ENCODE measurements at places on chromosomes 1 and 21.

DNA sequence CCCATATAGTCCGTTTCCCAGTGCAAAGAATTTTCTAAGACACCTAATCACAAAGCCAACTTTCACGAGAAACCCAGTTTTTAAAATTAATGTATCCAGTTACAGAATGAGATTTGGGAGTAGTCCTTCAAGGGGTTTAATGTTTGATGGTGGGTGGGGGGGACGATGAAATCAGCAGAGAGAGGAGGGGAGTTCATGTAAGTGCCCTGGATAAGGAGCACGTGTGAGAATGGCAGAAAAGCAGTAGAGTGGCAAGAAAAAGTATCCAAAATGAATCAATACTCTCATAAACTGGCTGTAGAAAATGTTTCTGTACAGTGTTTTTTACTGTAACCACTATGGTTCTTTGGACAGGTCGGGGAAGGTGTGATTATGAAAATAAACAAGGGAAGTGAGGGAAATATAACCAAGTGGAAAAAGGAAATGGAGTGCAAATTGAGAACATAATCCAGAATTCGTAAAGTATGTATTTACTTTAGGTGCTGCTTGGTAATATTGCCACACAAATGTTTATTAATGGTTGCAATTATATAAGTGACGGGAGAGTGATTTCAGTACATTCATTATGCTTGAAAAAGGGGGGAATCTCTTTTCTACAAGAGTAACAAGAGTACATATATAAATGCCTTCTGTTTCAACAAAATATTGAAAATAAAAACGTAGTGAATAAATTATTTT lies 118.7 kb upstream of the RRP15 start:
- H3K36me3 ChIP-seq: no peaks in the 10 kb centered on the region
- peaks cover 14% of the 10 kb centered on the region for H3K4me1 ChIP-seq
- no peak overlapping the region for H3K4me3 ChIP-seq
- H3K27ac ChIP-seq: no peak overlapping the region
- DNase-seq: no peak

DNA sequence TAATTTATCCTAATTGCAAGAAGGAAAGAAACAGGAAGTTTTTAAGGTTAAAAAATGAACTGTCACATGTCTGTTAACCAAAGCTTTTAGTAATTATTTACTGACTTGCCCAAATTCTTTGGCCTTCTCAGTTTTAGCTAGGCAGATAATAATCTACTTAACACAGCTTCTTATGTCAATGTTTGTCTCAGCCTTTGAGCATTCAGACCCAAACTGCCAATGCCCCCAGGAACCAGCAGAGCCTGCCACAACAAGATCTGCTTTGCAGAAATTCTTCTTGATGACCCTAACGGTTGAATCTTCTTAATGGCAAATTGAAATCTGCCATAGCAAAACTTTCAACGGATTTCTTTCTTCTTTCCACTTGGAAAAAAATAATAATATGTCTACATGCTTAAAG lies 792.4 kb upstream of the ADGRL2 start:
- H3K36me3 ChIP-seq: no peaks in the 10 kb centered on the region
- no peak overlapping the region for H3K4me3 ChIP-seq
- H3K27ac ChIP-seq: no peak overlapping the region
- no peaks in the 10 kb centered on the region for H3K4me1 ChIP-seq
- no peaks in the 10 kb centered on the region for H3K27me3 ChIP-seq

DNA sequence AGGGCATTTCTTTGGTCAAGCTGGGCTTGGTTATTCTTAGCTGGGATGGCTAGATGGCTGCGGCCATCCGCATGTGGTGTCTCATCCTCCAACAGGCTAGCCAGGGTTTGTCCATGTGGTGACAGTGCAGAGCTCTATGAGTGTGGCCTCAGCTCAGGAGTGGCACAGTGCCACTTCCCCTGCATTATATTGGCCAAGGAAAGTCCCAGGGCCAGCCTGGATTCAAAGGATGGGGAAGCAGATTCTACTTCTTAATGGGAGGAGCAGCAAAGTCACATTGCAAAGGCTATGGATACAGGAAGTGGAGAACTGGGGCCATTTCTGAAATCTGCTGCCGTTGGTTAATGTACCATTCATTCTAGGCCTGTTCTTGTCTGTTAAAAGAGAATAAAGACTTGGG lies 34.4 kb downstream of the STUM start:
- H3K36me3 ChIP-seq: no peaks in the 10 kb centered on the region
- H3K27me3 ChIP-seq: no peaks in the 10 kb centered on the region
- no peak for DNase-seq
- H3K27ac ChIP-seq: no peak overlapping the region

DNA sequence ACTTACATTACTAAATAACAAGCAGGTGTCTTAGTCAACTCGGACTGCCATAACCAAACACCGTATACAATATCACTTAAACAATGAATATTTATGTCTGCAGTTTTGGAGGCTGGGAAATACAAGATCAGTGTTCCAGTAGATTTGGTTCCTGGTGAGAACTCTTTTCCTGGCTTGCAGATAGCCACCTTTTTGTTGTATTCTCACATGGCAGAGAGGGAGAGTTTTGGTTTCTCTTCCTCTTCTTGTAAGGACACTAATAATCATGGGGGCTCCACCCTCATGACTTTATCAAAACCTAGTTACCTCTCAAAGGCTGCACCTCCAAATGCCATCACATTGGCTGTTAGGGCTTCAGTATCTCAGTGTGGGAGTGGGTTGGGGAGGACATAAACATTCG lies 82.9 kb upstream of the CACYBP start:
- no peaks in the 10 kb centered on the region for H3K27me3 ChIP-seq
- no peak for DNase-seq
- H3K4me3 ChIP-seq: no peak overlapping the region
- no peaks in the 10 kb centered on the region for H3K36me3 ChIP-seq
- H3K27ac ChIP-seq: no peak overlapping the region

DNA sequence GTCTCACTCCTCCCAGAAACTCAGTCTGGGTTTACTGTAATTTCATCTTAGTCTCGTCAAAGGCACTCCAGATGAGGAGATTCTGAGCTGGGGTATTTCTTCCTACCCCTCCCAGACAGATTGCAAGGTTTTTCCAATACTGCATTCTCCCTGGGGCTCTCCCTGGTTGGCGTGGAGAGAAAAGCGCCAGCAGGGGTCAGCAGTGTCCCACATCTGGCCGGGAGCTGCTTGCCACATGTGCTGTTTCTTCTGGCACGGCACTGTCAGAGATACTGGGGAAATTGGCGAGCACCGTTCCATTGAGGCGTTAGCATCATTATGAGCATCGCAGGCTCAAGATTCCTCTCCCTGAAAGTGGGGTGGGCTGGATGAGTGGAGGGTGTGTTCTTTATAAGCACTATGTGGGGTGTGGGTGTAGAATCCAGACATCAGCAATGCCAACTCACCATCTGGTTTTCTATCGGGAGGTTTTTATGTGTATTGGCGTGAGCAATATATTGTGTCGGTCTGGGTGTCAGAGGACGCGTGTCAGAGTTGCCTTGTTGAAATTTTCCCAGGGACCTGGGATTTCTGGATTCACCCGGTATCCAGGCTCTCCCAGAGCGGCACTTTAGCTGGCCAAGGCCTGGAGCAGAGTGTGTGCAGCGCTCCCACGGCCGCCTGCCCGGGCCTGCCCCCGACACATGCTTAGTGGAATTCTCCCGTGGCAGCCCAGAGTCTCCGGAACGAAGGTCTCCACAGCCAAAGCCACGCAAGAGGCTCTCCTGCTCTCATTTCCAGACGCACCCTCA lies 8.0 kb upstream of the NAV1 start:
- H3K27ac ChIP-seq: no peak overlapping the region
- no peak overlapping the region for H3K4me3 ChIP-seq
- peaks cover 8% of the 10 kb centered on the region for H3K4me1 ChIP-seq
- DNase-seq: peak; percentile 71

GRCh38 chr21:42574234-42575027 lies 60.8 kb downstream of the SLC37A1 start:
- no peaks in the 10 kb centered on the region for H3K4me1 ChIP-seq
- no peaks in the 10 kb centered on the region for H3K27me3 ChIP-seq
- H3K4me3 ChIP-seq: no peak overlapping the region
- H3K27ac ChIP-seq: no peak overlapping the region

DNA sequence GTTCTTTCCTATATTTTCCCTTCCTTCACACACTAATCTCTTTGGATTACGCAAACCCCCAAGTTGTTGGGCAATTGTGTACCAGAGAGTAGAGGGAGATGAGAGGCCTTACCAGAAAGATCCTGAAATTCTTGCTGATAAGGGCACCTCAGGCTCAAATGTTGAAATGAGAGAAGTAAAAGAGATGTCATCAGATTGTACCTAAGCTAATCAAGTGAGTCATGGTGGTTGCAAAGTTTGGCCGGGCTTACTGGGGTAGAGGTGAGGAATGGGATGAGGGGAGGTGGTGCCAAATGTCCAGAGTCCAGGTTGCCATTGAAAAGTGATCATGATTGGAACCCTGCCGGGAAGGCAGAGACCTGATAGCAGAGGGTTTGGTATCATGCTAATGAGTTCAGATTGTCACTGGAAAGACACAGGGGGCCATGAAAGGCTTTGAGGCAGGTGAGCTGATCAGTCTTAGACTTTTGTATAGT lies 43.1 kb downstream of the OPTC start:
- peaks cover 25% of the 10 kb centered on the region for H3K4me1 ChIP-seq
- H3K36me3 ChIP-seq: no peaks in the 10 kb centered on the region
- H3K27me3 ChIP-seq: no peaks in the 10 kb centered on the region
- H3K4me3 ChIP-seq: no peak overlapping the region

DNA sequence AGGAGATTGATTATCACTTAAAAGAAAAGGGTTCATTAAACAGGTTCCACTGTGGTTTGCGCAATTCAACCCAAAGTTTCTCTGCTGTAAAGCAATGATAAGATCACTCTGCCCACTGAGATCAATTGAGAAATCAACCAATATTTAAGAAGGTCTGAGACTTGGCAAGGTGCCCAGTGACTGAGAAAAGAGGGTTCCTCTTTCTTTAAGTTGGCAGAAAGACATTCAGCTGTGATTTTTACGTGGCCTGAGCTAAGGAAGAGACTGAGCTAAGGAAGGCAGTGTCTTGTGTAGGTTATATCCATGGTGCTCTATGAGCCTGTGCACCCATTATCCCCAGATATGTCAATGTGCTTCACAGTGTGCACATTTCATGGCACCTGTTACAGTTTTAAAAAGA lies 344.1 kb downstream of the DISC1 start:
- DNase-seq: no peak
- no peaks in the 10 kb centered on the region for H3K36me3 ChIP-seq
- H3K4me3 ChIP-seq: no peak overlapping the region
- H3K27me3 ChIP-seq: no peaks in the 10 kb centered on the region
- no peak overlapping the region for H3K27ac ChIP-seq

GRCh38 chr21:45258466-45258865 lies 29.2 kb downstream of the POFUT2 start:
- H3K36me3 ChIP-seq: peaks cover 10% of the 10 kb centered on the region
- peaks cover 32% of the 10 kb centered on the region for H3K27me3 ChIP-seq
- H3K4me1 ChIP-seq: peaks cover 1% of the 10 kb centered on the region
- H3K4me3 ChIP-seq: no peak overlapping the region
- no peak overlapping the region for H3K27ac ChIP-seq

DNA sequence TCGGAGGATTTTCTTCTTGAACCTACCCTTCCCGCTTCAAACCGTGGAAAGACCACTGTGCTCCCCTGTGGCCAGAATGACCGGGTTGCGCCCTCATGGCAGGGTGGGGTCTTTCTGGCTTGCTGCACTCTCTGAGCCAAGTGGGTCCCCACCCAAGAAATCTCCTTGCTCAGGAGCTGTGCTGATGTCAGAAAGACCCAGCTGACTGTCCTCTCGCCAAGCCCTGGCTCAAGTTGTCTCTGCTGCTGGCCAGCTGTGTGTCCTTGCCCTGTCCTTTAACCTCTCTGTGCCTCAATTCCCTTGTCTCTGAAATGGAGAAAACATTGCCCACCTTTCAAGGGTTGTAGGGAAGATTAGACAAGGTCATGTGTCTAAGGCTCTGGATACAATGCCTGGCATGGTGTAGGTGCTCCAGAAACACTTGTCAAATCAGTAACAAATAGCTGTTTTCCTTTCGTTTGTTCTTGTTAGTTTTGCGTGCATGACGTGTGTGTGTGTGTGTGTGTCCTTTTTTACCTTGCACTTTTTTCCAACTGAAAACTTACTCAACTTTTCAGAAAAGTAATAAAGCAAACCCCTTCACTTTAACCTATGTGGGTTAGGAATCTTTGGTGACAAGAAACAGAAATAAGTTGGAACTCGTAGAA lies 41.1 kb upstream of the RPL11 start:
- H3K36me3 ChIP-seq: no peaks in the 10 kb centered on the region
- no peaks in the 10 kb centered on the region for H3K4me1 ChIP-seq
- H3K4me3 ChIP-seq: no peak overlapping the region
- peaks cover 16% of the 10 kb centered on the region for H3K27me3 ChIP-seq
- H3K27ac ChIP-seq: no peak overlapping the region

DNA sequence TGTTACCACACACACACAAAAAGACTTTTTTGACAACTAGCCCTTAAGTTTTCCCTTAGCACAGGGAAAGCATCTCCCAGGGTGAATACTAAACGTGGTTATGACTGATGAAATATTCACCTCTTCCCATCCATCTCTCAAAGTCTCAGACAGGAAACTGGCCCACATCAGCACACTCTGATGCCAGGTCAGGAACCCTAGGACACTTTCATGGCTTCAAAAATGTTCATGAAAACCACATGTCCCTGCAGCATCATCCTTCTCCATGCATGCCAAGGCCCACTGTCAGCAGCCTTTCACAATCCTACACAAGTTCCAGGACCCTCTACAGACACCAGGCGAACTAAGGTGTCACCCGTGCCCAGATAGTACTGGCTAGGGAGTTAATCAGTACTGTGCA lies 68.7 kb downstream of the DNTTIP2 start:
- H3K36me3 ChIP-seq: no peaks in the 10 kb centered on the region
- no peaks in the 10 kb centered on the region for H3K27me3 ChIP-seq
- no peak for DNase-seq
- H3K27ac ChIP-seq: no peak overlapping the region
- no peak overlapping the region for H3K4me3 ChIP-seq

All from SJSA1 (cell line).